ENCODE measurements at places on chromosomes 2 and 18. TPM values are rescaled to one million over a fixed set of nuclear protein-coding genes. Genes with fewer than 3 reads are reported as not detected.

The CDH20 gene
- not detected for total RNA-seq

The PLEK gene
- 7.5 TPM for total RNA-seq

The ALK gene
- 4.1 TPM for total RNA-seq

The USP40 gene
- total RNA-seq = 39.8 TPM

The PTPRN gene
- 0.55 TPM for total RNA-seq

The B3GNT7 gene
- 4.1 TPM for total RNA-seq

The DNAJC5G gene
- total RNA-seq = 3.9 TPM

The CD8B2 gene
- not detected for total RNA-seq

The KRTCAP3 gene
- not detected for total RNA-seq

The CFC1 gene
- total RNA-seq = not detected

The DCDC2C gene
- total RNA-seq = not detected

The SP5 gene
- 4.2 TPM for total RNA-seq

The TCF7L1 gene
- total RNA-seq = 10.2 TPM

The SLC19A3 gene
- 0.51 TPM for total RNA-seq

The KCNF1 gene
- not detected for total RNA-seq

The TRIB2 gene
- 48.7 TPM for total RNA-seq

The KIAA2012 gene
- not detected for total RNA-seq

The SGO2 gene
- total RNA-seq = 12.5 TPM

The RESP18 gene
- total RNA-seq = not detected

The LRRTM4 gene
- total RNA-seq = 38.4 TPM

The SIX2 gene
- total RNA-seq = not detected

The SDC1 gene
- total RNA-seq = 30.1 TPM

The ITGA4 gene
- total RNA-seq = 4.4 TPM
